ENCODE measurements at places on chromosomes 7 and 10.

DNA sequence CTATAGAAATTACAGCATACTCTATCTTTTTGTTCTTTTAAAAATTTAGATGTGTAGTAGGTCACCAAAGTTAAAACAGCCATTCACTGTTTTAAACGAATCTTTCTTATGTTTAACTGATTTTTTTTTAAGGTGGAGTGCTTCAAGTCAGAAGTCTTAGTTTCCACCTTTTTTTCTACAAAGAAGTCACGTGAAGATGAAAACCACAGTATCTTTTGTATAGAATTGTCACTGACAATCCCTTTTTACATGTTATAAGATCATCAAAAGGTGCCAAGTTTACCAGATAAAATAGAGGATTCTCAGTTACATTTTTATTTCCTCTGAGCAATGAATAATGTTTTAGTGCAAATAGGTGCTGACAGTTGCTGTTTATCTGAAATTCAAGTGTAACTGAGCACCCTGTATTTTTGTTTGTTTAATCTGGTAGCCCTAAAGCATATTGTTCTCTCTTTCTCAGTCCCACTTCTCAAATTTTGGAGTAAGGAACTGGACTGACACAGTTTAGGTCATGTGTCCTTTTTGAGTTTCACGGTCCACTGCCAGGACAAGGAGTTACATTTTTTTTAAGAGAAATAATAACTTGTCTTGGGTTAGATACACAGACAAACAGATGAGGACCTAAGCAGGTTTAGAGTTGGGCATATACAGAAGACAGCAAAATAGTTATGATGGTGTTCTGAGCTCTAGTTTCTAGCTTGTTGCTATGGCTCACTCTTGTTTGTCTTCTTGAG, 233.2 kb upstream of the MBL2 start:
- DNase-seq, result no peak

DNA sequence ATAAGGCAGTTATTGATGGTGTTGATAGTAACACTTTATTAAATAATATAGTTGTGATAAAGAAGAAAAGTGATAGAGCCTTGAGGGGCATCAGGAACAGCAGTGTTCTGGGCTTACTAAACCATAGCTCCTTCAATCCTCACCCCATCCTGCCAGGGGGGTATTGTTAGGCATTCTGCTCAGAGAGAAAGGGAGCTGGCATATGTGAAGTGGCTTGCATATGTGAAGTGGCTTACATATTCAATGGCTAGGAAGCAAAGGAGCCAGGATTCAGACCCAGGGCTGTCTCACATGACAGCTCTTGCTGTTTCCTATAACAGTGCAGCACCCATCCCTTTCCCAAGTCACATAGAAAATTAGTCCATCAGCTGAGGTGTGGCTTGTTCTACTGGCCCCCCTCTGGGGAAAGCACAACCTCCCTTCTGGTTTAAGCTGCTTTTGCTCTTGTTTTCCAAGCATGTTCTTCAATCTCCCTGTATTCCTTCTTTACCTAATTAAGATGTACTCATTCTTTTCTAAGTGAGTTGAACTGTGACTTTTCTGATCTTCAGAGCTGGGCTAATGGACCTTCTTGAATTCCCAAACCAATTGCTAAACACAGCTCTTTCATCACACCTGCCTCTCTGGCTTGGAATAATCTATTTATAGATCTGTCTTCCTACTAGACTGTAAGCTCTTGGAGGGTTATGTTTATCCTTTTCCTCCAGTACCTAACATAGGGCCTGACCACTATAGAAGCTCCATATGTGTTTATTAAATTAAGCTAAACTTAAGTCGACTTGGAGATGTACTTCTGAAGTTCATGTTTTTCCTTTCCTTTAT, 108.7 kb upstream of the GLI3 start:
- no peak for DNase-seq

- DNase-seq, result no peak
These were observed 6.6 kb upstream of the TARP start for GRCh38 chr7:38280000-38280399.

GRCh38 chr10:71746344-71747037, 26.8 kb downstream of the VSIR start:
- DNase-seq, result no peak

DNA sequence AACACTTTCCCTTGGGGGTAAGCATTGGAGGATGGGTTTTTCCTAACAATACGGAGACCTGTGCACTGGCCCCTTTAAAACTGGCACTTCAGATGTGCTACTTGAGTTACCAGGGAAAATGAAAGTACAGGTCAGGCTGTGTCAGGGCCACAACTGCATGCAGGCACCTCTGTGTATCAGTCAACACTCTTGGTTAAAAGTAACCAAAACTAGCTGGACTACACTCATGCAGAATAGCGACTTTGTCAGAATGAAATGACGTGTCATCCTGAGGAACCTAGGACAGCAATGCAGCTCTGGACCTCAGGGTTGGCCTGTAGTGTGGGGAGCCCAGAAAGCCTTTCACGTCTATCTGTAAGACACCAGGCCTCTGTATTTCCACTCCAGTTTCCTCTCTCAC, 33.8 kb upstream of the SMKR1 start:
- DNase-seq, result no peak

DNA sequence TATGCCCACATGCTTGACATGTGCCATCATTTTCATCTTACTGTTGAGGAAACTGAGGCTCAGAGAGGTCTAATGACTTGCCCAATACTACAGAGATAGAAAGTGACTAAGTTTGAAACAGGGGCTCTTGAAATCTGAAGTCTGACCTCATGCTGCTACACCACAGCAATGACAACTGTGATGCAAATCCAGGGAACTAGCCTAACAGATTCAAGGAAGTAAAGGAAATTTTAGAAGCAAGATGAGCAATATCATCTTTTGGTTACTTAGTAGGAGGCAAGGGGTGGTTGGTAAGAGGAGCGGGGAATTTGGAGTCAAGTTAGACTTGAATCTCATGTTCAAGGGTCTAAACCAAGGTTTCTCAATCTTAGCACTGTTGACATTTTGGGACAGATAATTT, 26.3 kb upstream of the OSBPL3 start:
- DNase-seq, result no peak

DNA sequence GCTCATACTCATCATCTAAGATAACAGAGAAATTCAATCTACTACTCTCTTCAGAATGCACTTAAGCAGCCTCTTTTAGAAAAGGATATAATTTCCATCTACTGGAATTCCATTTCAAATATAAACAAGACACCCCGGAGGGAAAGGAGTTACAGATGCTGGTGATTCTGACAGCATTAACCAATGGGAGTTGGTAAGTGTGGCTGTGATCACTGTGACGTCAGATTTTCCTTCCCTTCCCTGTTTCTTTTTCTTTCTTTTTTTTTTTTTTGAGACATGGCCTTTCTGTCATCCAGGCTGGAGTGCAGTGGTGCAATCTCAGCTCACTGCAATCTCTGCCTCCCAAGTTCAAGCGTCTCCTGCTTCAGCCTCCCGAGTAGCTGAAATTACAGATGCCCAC, 106.6 kb downstream of the ACTR3B start:
- DNase-seq, result no peak

GRCh38 chr7:105896407-105896911, 20.1 kb upstream of the ATXN7L1 start:
- DNase-seq, result no peak
